NCI-H524 (cell line): ENCODE measurements at places on chromosomes 7 and 10.
A peak's percentile ranks its signal among the peaks of the same experiment; 100 is the strongest.

GRCh38 chr7:27916372-27916771 is 176.4 kb downstream of the TAX1BP1 start:
- DNase-seq: no peak

- peak; percentile 11 for DNase-seq
Observed at GRCh38 chr7:29764227-29764626, 42.1 kb upstream of the WIPF3 start.

GRCh38 chr7:29078311-29079260 is 67.8 kb downstream of the CPVL start:
- no peak for DNase-seq

- peak; percentile 82 for DNase-seq
Observed at GRCh38 chr7:1386623-1387220, 72.5 kb downstream of the MICALL2 start.

DNA sequence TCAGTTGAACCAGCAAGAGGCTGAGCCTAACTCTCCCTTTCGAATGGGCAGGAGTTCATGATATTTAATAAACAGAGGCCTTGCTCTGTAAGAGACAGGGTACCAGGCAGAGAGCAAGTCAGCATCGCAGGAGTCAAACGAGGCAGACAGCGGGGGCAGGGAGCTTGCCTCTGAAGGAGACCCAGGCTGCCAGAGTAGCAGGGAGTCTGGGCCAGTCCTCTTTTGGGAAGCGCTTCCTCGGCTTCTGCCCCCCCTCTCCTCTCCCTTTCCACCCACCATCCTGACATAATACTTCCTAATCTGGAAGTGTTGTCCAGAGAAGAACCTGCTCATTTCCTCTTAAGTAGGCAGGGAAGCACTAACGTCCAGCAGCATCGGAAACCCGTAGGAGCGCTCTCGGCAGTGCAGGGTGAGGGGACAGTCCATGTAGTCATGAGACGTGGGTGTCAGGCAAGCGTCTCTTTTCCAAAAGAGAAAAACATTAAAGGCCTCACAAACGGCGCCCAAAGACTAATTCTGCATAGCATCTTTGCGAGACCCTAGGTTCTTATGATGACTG is 171.1 kb downstream of the EGFR start:
- no peak for DNase-seq

GRCh38 chr7:81140252-81140651 is 221.4 kb upstream of the SEMA3C start:
- DNase-seq: no peak

DNA sequence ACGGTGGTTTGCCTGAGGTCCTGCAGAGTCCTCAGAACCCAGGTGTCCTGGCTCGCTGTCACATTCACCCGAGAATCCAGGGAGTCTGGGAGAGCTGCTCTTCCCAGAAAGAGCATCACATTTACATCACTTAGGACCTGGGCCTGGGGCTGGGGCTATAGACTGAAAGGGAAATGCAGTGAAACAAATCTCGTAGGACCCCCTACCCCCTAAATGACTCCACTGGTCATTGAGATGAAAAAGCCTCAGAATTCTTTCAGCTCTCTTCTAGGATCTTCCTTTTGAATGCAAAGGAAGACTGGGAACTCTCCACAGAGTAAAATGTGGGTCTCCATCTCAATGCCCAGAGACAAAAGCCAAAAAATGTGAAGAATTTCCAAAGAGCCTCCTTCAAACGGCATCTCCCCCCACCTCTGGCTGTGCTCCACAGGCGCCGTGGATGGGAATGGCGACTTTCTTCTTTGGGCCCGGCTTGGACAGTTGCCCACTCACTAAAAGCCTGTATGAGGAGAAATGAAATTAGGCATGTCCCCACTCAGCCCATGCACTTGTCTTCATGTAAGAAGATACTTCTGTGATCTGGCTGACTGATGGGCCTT is 49.0 kb upstream of the PODXL start:
- no peak for DNase-seq

DNA sequence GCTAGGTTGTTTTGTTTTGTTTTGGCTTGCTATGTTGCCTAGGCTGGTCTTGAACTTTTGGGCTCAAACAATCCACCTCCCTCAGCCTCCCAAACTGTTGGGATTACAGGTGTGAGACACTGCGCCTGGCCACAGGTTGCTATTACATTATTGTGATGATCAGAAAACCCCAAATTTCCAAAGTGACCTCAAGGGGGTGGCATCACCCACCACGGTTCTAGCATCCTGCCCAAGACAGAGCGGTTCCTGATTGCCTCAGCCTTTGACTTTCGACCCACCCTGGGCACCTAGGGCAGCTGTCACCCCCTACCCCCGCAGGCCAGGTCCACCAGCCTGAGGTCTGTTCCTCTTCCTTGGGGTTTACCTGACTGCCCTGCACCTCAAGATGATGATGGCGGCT is 28.4 kb downstream of the SBDS start:
- no peak for DNase-seq

DNA sequence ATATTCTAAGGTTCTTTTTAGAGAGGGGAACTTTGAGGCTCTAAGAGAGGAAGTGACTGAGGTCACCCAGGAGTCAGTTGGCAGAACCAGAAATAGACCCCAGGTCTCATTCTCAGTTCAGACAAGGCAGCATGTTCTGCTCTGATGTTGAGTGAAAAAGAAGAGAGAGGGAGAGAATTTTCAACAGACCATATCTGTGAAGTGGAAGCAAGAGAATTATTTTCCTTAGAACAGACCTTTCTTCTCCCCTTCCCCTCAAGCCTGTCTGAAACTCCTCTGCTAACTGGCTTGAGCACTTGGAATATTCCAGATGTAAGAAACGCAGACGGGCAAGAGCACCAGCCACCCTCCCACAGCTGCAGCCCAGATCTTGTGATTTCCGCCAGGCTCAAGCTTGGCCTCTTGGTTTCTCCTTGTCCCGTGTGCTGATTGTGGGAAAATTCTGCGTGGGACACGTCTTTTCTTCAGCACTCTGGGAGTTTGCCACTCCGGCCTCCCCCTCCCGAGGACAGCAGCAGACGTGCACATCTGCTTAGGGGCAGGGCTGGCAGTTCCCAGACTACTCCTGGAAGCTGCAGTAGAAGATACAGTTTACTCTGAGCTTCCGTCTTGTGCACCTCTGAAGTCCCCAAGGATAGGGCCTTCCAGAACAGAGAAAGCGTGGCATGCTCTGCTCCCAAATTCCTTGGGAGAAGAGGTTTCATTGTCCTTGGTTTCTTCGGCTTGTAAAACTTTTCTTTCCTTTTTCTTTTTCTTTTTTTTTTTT is 22.7 kb upstream of the IKZF1 start:
- DNase-seq: no peak

- DNase-seq: peak; percentile 9
Observed at GRCh38 chr10:58531084-58531695, 18.5 kb downstream of the BICC1 start.

DNA sequence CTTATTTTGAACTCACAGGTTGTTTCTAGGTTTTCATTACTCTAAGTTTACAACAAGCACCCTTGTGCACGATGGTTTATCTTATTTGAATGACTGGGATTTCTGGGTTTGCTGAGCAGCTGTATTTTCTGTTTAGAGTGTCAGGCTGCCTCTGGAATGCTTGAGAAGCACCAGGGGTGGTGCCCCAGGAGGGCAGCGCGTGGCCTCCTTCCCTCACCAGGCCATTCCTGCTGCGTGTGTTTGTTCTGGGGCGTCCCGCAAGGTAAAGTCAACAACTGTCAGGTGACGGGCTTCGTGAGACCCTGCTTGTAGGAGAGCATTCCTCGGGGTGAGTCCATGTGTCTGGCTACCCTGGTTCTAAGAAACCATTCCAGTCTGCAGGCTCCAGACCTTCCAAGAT is 54.9 kb downstream of the FAM171A1 start:
- no peak for DNase-seq

DNA sequence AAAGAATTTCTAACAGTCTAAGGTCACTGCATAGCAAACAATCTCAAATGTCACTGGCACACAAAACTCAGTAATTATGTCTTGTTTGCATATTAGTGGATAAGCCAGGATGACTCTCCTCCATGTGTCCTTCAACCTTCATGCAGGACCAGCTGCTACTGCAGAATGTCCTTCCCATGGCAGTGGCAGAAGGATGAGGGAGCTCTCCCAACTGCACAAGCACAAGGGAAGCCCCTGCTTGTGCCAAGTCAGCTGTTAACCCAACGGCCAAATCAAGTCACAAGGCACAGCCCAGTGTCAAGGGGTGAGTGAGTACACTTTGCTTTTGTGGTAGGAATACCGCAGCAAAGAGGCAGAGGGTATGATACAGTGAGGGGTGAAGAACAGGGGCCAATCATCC is 59.3 kb upstream of the VWC2 start:
- DNase-seq: no peak

DNA sequence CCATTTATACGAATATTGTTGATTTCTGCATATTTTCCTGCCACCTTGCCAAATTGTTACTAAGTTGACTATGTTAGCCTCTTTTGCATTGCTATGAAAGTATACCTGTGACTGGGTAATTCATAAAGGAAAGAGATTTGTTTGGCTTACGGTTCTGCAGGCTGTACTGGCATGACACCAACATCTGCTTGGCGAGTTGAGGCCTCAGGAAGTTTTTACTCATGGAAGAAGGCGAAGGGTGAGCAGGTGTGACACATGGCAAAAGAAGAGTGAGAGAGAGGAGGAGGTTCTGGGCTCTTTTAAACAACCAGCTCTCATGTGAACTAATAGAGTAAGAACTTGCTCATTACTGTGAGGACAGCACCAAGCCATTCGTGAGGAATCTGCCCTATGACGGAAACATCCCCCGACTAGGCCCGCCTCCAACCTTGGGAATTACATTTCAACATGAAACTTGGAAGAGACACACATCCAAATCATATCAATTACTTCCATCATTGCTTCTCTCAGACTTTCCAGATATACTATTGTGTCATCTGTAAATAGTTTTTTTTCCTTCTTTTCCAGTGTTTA is 8.4 kb downstream of the RALA start:
- no peak for DNase-seq

GRCh38 chr7:27346531-27347275 is 104.1 kb downstream of the EVX1 start:
- DNase-seq: no peak

DNA sequence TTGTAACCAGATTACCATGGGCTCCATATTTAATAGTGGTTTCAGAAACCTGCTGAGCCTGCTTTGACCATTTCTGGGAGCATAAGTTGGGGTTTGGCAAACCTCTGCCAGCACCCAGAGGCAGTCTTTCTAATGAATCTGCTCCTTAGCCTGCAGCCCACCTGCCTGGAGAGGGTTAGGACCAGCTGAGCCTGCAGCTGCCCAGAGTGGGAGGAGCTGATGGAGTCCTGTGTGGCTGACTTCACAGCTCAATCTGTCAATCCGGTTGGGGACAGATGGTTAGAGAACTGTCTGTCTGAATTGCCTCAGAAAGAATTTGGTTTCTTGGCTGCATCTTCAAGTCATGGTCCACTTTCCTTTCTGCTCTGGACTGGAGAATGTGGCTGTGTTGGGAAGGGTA is 444.6 kb downstream of the NRG3 start:
- DNase-seq: peak; percentile 23

- peak; percentile 74 for DNase-seq
Observed at GRCh38 chr10:97632949-97633884, at the start of gene MORN4. MORN4 (minus strand) TSS chr10:97633500; CDS start chr10:97619653, 13,847 bp downstream.

GRCh38 chr7:116210345-116211005 is at the start of gene TES:
TES (plus strand) TSS chr7:116210539; CDS start chr7:116210708, 169 bp downstream.
- DNase-seq: peak; percentile 64

GRCh38 chr7:75953431-75953830 is 38.5 kb downstream of the POR start:
- no peak for DNase-seq

DNA sequence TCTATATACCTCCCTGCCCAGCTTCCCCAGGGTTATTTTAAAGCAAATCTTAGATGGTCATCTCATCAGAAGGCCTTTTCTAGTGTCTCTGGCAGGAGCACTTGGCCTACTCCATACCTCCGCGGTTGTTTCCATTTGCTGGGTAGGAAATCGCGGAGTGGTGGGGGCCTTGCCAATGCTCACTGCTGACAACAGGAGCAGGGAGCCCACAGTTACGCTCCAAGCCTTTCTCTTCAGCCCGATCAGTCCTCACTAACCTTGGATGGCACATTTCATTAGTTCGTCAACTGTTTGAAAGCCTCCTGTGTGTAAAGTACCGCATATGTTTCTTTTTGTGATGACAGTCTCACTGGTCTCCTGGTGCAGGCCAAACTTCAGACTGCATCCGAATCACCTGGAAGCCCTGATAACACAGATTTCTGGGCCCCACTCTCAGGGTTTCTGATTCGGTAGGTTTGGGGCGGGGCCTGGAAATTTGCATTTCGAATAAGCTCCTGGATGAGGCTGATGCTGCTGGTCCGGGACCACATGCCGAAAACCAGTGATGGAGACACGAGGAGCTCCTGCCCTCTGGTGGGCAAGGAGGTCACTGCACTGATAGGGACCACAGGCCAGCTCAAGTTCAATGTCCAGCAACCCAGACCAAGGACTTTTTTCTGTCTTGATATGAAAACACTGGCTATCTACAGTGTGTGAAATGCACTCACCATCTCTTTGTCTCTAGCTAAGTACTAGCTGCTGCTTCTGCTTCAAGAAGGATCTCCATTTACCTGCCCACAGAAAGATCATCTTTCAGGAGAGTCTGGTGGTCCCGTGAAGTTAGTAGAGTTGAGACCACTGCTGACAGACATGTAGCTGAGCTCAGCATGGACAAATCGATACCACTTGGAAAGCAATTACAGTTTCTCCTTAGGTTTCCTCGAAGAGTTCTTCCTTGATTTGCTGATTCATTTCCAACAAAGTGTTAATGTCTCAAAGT is 14.0 kb downstream of the LRGUK start:
- peak; percentile 24 for DNase-seq

- DNase-seq: no peak
Observed at GRCh38 chr10:126270111-126270510, 118.2 kb downstream of the ADAM12 start.

DNA sequence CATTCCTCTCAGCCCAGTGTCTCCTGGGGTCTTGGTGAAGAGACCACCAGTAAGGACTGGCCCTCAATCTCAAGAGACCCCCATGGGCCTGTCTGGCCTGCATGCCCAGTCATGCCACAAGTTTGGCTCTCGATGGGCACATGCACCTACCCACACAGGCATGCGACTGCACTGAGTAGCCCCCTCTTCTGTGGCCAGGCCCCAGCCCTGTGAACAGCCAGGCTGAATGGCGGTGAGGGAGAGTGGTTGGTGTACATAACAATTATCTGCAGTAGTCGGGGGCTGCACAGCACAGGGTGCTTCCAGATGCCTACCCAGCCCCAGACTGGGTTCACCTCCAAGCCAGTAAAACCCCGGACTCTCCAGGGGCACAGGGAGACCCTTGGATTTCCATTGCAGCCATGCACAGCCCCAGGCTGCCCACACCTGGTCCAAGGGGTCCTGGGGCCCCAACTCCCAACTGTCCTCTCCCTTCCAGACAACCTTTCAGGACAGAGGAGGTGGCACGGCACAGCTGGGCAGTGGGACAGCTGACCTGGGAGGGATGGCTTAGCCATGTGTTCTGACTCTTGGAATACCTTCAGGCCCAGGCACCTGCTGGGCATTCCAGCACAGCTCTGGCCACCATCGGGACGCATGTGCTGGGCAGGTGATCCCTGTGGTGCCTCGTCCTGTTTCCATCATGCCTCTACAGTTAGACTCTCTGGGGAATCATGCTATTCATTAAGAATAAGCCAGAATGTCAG is 21.0 kb upstream of the CSGALNACT2 start:
- no peak for DNase-seq

GRCh38 chr10:84077768-84078167 is 61.5 kb upstream of the GHITM start:
- no peak for DNase-seq
